ENCODE measurements at places on chromosomes 12 and 14.
A peak's percentile ranks its signal among the peaks of the same experiment; 100 is the strongest.

GRCh38 chr12:122023339-122024131, 1.9 kb downstream of the BCL7A start:
- DNase-seq: no peak

GRCh38 chr12:110355073-110355472, 48.4 kb downstream of the ANAPC7 start:
- DNase-seq: no peak

DNA sequence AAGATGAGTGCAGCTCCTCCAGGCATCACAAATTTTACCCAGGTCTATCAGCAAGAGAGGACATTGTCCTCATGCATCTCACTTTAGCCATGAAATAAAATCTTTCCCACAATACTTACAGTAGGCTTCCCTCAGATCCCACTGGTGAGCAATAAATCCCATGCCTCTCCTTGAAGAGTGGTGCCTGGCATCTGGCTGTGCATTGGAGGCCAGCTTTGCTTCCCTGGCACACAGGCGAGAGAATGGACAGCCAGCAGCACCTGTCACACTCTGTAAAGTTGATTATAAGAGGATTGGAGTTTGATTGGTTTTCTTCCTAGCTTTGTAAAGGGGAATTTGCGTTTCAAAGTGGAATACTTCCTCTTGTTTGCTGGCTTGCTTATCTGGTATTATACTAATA, 1153.9 kb downstream of the AACS start:
- no peak for DNase-seq

DNA sequence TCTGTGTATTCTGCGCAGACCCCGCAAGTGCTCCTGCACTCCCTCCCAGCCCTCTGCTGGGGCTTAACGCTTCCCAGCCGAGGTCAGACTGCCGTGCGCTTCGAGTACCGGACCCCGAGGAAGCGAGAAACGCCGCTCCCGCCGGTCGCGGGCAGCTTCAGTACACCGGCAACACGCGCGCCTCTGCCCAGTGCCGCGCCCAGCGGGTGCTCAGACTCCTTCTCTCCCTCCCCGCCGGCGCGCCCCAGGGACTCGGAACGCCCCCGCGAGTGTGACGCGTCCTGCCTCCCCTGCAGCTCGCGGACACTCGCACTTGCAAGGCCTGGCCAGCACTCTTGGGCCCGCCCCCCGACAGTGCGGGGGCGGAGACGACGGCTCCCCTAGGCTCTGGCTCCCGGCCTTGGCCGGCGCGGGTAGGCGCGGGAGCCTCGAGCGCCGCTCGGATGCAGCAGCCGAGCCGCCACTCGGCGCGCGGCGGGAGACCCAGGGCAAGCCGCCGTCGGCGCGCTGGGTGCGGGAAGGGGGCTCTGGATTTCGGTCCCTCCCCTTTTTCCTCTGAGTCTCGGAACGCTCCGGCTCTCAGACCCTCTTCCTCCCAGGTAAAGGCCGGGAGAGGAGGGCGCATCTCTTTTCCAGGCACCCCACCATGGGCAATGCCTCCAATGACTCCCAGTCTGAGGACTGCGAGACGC, at the start of gene PTGER2:
Gene PTGER2, plus strand, starts transcription at position 410 of the 692 bp plus-strand sequence. Its CDS starts 237 bp downstream, at position 647.
- DNase-seq: peak; percentile 89

DNA sequence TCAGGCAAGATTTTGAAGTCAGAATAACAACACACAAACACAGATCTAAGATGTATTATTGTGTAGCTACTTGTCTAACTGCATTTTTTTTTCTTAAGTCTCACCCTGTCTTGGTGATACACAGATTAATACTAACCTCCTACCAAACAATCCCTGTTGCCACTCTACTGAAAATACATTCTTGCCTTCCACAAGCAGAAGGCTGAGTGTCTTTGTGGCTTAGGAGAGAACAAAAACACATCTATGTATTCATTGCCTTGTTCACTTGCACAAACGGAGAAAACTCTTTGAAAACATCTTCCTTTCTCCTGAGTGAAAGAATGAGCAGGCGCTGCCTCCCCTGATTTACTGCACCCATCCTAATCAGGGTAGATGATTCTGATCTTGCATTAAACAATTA, 642.2 kb downstream of the DIO2 start:
- no peak for DNase-seq

GRCh38 chr12:12689647-12690300, 6.2 kb downstream of the GPR19 start:
- no peak for DNase-seq

DNA sequence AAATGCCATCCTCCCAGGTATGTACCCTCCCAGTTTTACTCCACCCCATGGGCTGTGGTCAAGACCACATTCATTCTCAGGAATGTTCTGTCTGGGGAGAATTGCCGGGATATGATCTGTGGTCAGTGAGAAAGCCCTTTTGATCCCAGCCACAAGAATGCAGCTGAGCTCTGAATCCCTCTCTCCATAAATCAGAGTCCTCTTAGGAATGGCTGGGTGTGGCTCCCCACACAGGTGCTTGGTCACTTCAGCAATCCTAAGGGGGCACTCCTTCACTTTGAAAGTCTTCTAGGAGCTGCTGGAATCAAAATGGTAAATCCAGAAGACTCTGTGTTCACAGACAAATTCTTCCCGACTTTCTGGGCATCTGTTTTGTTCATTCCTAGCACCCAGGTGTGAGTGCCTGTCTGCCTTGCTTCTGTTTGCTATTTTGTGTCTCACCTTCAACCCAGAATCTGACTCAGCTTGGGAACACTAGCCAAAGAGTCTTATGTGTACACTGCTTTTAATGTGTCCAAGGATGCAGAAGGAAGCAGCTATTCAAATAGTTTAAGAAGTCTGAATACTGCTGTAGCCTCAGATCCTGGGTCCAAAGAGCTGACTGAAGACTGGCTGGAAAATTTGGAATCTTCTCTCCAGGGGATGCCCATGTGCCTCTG, 144.6 kb upstream of the CDKN3 start:
- peak; percentile 91 for DNase-seq

DNA sequence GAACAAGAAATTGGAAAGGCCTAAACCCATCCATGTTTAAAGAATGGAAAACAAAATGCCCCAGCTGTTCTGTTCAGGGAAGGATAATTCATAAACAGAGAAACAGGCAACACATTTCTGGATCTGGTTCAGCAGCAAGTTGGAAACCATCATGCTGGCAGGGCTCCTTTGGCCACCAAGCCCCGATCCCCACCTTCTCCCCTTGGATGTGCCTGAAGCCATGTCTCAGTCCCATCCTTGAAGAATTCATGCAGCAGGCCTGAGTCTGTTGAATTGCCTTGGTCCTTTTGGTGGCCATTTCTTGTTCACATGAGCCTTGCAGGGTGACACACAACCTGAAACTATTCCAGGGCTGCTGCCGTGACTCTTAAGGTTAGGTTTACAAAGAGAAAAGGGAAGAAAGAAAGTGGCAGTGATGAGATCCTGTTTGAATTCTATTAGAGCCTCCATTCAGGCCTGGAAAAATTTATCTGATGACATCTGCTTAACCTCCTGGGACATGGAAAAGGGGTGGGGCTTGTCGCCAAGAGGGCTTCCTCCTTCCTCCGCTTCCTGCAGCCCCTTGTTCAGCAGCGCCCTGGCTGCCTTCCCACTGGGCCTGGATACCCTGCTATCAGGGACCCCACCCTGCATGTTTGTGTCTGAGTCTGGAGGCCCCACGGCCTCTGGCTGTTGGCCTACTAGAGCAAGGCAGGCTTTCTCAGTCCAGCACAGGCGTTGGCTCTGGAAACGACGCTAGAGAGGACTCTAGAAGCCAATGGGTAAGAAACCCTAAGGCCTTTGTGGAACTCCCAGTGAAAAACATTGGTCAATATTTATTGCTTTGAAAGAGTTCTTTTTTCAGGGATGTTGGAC, 341.9 kb downstream of the C12orf75 start:
- DNase-seq: no peak

GRCh38 chr12:88706286-88706685, 126.0 kb upstream of the KITLG start:
- DNase-seq: no peak

- DNase-seq: no peak
These were observed 6.2 kb upstream of the WDR89 start for GRCh38 chr14:63647696-63648410.

DNA sequence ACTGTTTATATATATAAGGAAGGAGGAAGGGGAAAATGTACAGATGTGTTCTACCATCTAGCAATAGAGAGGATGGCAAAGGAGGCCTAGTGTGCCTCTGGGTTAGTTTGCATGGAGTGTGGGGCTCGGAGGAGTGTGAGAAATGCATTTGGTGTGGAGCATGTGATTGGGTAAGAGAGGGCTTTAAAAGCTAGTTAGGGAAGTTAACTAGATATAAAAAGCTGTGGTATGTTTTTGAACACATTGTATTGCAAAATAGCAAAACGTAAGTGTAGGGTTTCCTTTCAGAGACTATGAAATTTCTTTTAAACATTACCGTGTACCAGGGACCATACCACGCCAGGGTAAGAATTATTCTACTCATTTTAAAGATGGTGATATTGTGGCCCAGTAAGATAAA, 53.3 kb upstream of the STXBP6 start:
- DNase-seq: no peak

DNA sequence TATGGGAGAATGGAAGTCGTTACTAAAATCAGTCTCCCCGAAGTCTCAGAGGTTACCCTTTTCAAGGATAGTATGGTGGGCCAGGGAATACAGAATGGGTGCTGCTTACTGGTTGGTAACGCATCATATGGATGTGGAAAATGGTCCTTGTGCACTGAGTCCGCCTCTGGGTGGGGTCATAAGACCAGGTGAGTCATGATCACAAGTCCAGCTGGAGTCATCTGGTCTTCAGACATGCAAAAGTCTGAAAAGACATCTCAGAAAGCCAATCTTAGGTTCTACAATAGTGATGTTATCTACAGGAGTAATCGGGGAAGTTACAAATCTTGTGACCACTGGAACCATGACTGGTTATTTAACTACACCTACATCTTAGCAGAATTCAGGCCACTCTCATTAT, 71.9 kb upstream of the TCL1B start:
- DNase-seq: no peak

GRCh38 chr12:82517027-82517426, 158.7 kb downstream of the METTL25 start:
- DNase-seq: no peak

DNA sequence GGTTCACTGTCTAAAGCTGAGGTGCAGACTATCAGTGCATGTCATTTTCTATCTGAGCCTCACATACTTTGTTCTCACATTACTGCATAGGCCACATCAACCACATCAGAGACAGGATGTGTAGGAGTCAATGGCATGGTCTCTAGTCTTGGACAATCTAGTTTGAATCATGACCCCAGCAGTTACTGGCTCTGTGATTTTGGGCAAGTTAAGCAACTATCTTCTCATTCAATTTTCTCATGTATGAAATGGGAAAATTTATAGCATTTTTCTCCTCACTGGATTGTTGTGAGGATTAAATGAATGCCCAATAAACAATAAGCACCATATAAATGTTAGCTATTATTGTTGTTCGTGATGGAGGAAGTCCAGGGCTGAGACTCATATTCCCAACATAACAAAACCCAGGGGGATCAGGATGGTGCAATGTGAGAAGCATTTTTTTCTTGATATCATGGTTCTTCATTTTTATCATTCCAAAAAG, 432.6 kb downstream of the LRIG3 start:
- no peak for DNase-seq

DNA sequence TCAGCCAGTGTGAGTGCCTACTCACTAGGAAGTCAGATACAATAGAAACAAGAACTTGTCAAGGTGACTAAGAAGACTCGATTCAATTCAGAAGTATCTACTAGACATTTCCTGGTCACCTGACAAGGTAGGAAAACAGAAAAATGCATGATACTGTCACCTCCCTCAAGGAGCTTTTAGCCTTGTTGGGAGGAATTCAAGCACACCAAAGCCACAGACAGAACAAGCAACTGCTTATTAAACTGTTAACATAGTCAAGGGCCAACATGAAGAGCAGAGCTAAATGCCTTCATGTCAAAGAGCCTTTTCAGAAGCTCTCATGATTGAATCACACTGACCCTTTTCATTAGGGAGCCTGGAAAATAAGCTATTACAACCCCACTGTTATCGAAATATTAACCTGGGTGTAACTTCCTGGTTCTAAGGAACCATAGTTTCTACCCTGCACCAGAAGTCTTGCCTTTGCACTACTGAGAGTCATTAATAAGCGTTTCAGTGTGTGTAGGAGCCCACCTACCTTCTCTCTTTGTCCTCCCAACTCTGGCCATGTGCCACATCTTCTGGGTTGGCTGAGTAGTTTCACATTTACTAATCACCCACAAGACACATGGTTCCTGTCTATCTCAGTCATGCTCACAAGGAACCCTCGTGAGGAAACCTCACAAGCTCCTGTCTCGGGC, 31.0 kb upstream of the LGALS3 start:
- DNase-seq: no peak

DNA sequence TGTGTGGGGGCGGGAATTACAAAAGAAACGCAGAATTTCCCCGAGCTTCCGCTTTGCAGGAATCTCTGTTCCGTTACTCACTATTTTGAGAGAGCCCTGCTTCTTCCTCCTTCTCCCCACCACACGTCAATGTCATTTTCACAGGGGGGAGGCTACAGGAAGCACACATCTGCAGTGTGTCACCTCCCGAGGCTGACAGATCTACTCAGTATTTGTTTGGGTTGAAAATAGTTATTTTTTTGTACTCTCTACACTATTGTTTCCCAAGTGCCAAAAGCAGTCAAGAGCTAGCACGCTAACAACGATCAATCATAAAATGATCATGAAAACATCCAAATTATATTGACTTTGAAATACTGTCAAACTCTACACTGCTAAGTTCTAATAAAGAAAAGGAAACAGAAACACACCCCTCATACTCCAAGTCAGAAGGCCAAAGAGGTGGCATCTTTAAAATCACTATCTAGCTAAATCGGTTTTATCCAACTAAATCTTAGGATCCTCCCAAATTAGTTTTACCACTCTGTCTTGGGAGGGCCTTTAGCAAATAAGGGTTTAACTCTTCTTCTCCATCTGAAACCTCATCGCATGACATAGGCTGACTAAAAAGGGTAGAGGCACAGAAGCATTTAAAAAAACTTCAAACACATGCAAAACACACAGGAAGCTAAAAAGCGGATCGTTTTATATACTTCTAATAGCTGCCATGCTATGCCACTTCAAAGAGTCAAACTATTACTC, 51.8 kb downstream of the FOXN3 start:
- DNase-seq: no peak

- no peak for DNase-seq
These were observed 26.4 kb downstream of the HCFC2 start for GRCh38 chr12:104090685-104091084.

GRCh38 chr12:32896432-32897280, at the start of gene PKP2:
Gene PKP2, minus strand, starts transcription at chr12:32896777. Its CDS starts 46 bp downstream, at chr12:32896731.
- peak; percentile 98 for DNase-seq

Data from RWPE2 (cell line).